ENCODE measurements at places on chromosomes 13 and 19.

GRCh38 chr13:85095418-85096272, 703.6 kb downstream of the SLITRK6 start:
- DNase-seq: no peak

DNA sequence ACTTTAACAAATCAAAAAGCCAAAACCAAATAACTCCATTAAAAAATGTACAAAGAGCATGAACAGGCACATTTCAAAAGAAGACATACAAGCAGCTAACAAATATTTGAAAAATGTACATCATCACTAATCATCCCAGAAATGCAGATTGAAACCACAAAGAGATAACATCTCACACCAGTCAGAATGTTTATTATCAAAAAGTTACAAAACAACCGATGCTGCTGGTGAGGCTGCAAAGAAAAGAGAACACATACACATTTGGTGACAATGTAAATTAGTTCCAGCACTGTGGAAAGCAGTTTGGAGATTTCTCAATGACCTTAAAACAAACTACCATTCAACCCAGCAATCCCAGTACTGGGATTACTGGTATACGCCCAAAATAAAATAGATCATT, 756.0 kb upstream of the PCDH20 start:
- no peak for DNase-seq

DNA sequence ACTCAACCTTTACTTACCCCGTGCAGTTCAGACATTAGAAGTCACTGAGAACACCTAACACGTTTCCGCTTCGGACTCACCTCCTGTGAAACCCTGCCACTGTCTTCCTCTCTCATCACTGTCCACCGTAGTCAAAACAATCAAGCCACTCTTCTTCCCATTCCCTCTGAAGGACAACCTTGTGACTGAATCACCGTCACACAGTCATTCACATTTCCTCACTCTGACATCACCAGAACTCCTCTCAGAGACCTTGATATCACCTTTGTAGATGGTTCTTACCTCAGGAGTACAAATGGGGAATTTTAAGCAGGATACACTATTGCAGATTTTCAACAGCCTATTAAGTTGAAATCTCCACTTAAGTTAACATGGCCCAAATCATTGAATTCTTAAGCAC, 1.3 kb upstream of the KBTBD6 start:
- no peak for DNase-seq

- DNase-seq: no peak
These were observed 315.3 kb downstream of the EFNB2 start for GRCh38 chr13:106220211-106220610.

DNA sequence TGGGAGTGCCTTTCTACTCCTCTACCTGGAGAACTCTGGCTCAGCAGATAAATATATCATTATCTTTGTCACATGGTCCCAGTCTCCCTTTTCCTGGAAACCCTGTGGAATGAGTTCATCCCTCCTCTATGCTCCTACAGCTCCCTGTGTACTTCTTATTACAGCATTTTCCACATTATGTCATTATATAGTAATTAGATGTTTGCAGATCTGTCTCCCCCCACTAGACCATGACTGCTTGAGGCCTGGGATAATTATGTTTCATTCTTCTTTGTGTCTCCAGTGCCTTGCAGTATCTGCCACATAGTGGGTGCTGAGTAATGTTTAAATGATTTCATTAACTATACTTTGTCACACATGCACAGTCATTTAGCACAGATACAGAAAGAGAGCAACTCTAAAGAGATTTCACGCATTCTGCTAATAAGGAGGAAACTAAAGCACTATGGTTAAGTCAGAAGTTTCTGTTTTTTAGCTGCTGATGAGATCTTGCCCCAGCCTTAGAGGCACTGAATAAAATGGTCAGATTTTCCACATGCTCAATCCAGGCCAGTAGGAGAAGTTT, 66.1 kb upstream of the DIAPH3 start:
- DNase-seq: peak; percentile 73

- no peak for DNase-seq
These were observed 32.5 kb downstream of the UCHL3 start for GRCh38 chr13:75581874-75582640.

DNA sequence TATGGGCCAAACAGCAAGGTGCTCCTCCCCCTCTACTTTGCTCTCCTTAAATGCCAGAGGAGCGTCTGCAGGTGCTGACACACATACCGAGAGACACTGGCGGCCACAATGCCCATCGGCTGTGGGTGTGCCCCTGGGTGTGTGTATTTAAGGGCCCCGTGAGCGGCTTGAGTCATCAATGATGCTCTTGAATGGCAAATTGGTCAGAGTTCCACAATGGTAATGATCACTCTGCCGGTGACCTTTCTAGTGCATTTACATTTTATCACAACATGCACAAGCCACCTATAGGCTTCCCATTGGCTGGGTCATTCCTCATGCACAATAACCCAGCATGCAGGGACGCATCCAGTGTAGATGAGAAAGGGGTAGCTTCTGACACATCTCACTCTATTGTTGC, 124.8 kb downstream of the ZNF536 start:
- no peak for DNase-seq

DNA sequence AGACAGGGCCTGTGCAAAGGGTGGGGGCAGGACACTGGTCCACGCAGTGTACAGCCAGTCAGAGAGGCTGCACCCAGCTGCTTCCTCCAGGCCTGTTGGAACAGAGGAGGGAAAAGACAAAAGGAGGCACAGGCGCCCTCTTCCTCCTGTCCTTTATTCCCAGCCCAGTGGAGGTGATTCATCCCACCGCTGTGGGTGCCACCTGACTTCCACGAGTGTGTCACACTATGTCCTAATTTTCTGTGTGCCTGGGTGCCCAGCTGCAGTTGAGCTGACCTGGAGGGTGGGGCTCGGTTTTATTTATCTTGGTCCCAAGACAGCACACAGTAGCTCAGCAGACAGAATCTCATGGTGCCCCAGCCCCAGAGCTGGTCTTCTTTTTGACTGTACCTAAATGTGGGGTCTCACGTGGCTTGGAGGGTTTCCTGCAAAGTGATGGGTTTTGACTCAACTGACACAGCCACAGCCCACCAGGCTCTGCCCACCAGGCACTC, 9.0 kb downstream of the EPS15L1 start:
- DNase-seq: no peak

DNA sequence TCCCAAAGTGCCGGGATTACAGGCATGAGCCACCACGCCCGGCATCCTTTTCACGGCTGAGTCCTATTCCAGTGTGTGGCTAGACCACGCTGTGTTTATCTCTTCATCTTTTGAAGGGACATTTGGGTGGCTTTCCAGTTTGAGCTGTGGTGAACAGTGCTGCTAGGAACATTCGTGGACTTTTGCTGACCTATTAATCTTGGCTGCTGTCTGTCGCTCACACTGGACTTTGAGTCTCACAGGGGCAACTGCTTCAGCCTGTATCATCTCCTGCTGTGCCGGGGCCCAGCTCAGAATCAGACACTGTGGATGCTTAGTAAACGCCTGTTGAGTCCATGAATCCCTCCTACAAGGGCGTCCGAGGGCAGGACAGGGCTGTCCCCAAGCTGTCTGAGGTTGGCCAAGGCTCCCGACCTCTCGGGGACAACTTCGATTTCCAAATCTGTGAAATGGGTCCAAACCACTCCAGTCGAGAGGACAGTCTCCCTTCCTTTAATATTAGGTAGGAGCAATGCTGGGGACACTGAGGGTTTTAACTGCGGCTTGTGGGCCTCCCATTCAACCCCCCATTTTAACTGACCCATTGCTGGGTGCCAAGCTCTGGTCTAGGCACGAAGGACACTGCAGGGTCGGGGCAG, 48.4 kb downstream of the SMIM24 start:
- no peak for DNase-seq

DNA sequence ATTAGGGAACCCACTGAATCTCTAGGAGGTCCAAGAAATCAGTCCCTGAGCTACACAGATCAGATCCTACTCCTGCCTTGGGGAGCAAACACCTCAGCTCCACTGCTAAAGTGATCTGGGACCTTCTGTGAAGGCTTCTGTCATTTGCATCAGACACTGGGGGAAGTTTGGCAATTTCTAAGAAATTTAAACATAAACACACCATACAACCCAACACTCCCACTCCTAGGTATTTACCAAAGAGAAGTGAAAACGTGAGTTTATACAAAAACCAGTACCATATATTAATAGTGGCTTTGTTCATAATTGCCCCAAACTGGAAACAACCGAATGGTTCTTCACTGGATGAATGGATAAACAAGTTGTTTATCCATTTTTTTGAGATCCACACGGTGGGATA, 7.3 kb upstream of the TYROBP start:
- DNase-seq: no peak

- DNase-seq: peak; percentile 72
These were observed 15.0 kb upstream of the EMC10 start for GRCh38 chr19:50461066-50461875.
